Activated T-cell treated with anti-CD3 and anti-CD28 coated beads, Interleukin-2, amount 50 U/mL, for 4 hours (primary cell): ENCODE measurements at places on chromosomes 2 and 18. TPM values are rescaled to one million over a fixed set of nuclear protein-coding genes. Genes with fewer than 3 reads are reported as not detected.

OR6B2 gene
- not detected for total RNA-seq

MEIS1 gene
- 0.46 TPM for total RNA-seq

LRRC30 gene
- not detected for total RNA-seq

RAPH1 gene
- total RNA-seq, result 12.8 TPM

GRCh38 chr2:43605851-43606250 lies 10.0 kb upstream of the THADA start:
- no peak for DNase-seq

DNA sequence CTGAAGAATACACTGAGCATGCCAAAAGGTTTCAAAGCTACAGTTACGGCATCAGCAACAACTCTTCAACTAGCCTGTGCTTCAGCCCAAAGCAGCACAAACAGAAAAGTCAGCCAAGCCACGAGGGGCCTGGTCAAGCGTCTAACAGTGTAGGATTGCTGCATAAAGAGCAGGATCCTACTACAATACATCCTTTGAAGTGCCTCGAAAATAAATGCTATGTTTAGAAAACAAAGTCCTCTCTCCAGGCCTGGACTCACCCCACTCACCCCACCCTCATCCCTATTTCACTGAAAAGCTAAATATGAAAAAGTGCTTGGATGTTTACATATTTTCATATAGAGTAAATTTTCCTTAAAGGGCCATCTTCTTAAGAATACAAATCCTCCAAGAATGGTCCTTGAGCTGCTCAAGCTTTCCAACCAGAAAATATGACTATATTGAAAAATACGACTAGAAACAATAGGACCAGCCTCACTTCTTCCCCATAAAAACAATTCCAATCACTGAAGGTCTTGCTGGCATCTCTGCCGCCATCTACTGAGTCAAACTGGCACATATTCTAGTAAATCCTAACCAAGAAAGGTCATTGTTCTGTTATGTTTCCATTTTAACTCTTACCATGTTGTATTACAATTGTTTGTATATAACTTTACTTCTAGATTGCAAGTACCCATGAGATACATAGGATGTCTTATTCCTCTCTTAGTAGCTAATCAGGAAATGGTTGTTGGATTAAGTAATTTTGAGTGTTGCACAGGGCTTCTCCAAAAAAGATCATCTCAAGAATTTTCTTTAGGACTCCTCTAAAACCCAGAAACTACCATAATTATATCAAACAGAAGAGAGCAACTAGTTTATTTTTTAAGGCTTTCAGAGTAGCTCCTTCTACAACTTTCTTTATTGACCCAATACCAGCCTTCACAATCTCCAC lies 63.6 kb downstream of the CLHC1 start:
- DNase-seq, result peak; percentile 27

- DNase-seq, result no peak
Observed at GRCh38 chr2:95669441-95669991, 77.7 kb downstream of the TRIM43 start.

- DNase-seq, result no peak
Observed at GRCh38 chr2:186599186-186599778, 9.4 kb downstream of the ITGAV start.

DNA sequence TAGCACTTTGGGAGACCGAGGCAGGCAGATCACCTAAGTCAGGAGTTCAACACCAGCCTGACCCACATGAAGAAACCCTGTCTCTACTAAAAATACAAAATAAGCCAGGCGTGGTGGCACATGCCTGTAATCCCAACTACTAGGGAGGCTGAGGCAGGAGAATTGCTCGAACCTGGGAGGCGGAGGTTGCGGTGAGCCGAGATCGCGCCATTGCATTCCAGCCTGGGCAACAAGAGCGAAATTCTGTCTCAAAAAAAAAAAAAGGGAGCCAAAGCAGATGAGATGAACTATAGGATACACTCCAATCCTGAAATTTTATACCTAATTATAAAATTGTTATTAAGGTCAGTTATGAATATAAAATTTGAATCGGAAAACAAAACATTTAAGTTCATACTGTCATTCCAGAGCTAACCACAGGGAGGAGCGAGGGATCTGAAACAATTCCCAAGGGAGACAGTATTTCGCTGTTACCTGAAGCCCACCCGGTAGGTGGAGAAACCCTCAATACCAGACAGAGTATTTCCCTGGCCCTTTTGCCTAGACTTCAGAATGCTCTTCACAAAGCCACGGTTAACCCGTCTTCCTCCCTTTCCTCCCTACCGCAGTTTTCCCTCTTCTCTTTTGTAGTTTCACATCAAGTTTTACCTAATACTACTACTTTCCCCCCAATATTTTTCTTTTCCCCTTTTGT lies 1.4 kb downstream of the PPM1G start:
- DNase-seq, result no peak

GRCh38 chr2:212548455-212548819 lies 9.8 kb upstream of the ERBB4 start:
- no peak for DNase-seq

GRCh38 chr2:70926042-70926441 lies 9.7 kb upstream of the ATP6V1B1 start:
- no peak for DNase-seq

- DNase-seq, result no peak
Observed at GRCh38 chr2:239831861-239832489, 193.2 kb downstream of the NDUFA10 start.

DNA sequence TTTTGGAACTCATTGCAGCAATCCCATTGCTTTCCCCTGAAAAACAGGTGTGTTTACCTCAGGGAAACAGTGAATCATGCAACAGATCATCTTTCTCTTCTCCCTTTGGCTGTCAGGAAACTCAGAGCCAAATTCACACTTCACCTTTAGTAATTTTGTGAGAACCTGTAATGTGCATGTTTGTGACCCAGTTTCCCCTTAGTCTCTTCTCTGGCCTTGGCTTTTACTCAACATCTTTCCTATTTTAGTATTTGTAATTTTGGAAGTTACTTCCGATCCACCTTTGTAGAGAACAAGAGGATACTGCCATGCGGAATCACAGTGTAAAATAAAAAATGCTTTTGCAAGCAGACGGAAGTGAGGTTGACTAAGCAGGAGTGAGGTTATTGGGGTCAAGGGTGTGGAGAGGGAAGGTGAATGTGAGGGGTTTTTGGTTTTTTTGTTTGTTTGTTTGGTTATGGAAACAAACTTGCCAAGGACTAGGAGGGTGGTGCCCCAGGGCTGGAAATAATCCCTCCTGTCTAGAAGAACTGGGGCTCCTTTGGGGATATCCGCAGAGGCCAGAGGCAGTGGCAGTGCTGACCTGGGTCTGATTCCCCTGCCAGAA lies 14.0 kb downstream of the ASPRV1 start:
- DNase-seq, result no peak
